Uterine smooth muscle cell (primary cell): ENCODE measurements at places on chromosomes 1 and 21. TPM values are rescaled to one million over a fixed set of nuclear protein-coding genes. Genes with fewer than 3 reads are reported as not detected.

CSMD2 gene
- total RNA-seq = 5.8 and 10.1 TPM in 2 replicates

TRIM67 gene
- not detected in 2 replicates for total RNA-seq

SLC6A17 gene
- 1.7 and 2.4 TPM in 2 replicates for total RNA-seq

LCE2B gene
- not detected in 2 replicates for total RNA-seq

CHRM3 gene
- total RNA-seq = 0.11 TPM in 1 of 2 replicates, not detected in the other

LACTBL1 gene
- not detected in 2 replicates for total RNA-seq
